ENCODE measurements at places on chromosomes 7 and 10.

- DNase-seq = no peak
Measured at GRCh38 chr7:122520971-122521555, 177.9 kb downstream of the RNF133 start.

- DNase-seq = no peak
Measured at GRCh38 chr10:111392159-111392558, 315.3 kb downstream of the ADRA2A start.

DNA sequence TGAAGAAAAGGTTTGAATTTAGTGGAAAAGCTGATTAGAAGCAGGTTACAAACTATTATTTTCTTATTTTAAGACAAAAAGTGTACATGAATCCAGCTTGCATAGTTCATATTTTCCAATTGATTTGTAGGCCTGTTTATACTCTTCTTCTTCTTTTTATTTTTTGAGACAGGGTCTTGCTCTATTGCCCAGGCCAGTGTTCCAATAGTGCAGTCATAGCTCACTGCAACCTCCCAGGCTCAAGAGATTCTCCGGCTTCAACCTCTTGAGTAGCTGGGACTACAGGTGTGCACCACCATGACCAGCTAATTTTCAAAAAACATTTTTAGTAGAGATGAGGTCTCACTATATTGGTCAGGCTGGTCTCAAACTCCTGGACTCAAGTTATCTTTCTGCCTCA lies 45.0 kb downstream of the ARL4A start:
- no peak for DNase-seq

DNA sequence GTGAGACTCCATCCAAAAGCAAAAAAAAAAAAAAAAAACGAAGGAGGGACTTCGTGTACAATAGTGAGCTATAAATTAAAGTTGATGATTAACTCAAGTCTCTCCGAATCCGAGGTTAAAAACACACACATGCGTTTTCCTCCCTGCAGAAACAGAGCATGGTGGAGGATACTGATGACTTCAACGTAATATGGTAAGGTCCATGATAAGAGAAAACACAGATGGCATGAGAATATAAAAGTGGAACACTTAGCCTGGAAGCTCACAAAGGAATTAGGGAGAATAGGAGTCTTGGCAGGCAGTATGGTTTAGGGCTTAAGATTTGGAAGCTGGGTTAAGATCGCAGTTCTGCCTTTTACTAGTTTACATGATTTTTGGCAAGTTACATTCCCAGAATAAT lies 20.1 kb upstream of the GSTK1 start:
- DNase-seq = no peak

DNA sequence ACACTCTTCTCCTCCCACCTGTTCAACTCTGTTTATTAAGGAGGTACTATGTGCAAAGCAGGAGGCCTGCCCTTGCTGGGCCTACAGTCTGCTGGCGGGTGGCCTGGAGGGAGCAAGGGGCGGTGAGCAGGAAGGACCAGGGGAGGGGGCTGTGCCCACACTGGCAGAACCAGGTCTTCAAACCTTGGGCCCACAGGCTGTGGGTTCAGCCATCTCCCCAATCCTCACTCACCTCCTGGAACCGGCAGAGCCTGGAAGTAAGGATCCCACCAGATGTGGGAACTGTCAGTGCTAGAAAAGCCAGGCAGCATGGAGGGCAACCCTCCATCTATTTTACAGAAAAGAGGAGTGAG lies 50.8 kb downstream of the CAMK2B start:
- no peak for DNase-seq

GRCh38 chr7:17963281-17963680 lies 23.0 kb upstream of the SNX13 start:
- DNase-seq = no peak

GRCh38 chr7:98341106-98341505 lies 59.6 kb downstream of the BRI3 start:
- DNase-seq = no peak

All from activated naive CD4-positive, alpha-beta T cell treated with Interleukin-2 at 50 U/mL for 16 hours (primary cell).